ENCODE measurements at places on chromosomes 6 and 20. TPM values are rescaled to one million over a fixed set of nuclear protein-coding genes. Genes with fewer than 3 reads are reported as not detected.
A peak's percentile ranks its signal among the peaks of the same experiment; 100 is the strongest.

SCGN gene
- total RNA-seq = not detected

TEAD3 gene
- 44.8 TPM for total RNA-seq

EYA4 gene
- total RNA-seq = 0.78 TPM

GPR6 gene
- total RNA-seq = not detected

PLEKHG1 gene
- 4.3 TPM for total RNA-seq

CALHM4 gene
- not detected for total RNA-seq

PXT1 gene
- total RNA-seq = not detected

BPIFA1 gene
- not detected for total RNA-seq

MOXD1 gene
- total RNA-seq = 8.0 TPM

GATA5 gene
- not detected for total RNA-seq

ATXN1 gene
- 51.6 TPM for total RNA-seq

PRRT1 gene
- 2.1 TPM for total RNA-seq

DNA sequence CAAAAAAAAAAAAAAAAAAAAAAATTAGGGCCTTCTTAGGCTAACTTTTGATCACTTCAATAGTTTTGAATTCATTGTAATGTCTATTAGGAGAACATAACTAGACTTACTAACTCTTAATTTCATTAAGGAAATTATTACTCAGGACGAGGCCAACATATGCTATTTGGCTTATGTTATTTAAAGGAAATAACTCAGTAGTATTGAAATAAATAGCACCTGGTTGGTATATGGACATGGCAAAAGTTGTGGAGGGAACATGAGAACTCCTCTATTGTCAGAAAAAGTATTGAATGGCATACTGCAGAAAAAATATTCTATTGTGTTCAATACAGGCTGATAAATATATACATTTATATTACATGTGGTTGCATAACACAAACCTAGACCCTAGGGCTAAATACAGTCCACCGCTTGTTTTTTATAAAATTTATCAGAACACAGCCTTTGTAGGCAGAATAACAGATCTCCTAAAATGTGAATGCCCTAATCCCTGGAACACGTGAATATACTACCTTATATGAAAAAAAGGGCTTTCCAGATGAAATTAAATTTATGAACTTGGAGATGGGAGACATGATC is 18.0 kb downstream of the CYP24A1 start:
- no peak for DNase-seq

DNA sequence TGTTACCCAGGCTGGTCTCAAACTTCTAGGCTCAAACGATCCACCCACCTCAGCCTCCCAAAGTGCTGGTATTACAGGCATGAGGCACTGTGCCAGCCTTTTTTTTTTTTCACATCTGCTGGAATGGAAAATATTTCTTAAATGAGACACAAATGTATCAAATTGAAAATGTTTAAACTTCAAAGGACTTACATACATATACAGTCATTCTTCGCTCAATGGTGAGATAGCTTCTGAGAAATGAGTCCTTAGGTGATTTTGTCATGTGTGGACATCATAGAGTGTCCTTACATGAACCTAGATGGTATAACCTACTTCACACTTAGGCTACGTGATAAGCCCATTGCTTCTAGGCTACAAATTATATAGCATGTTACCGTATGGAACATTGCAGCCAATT is 43.1 kb downstream of the MICA start:
- no peak for DNase-seq

DNA sequence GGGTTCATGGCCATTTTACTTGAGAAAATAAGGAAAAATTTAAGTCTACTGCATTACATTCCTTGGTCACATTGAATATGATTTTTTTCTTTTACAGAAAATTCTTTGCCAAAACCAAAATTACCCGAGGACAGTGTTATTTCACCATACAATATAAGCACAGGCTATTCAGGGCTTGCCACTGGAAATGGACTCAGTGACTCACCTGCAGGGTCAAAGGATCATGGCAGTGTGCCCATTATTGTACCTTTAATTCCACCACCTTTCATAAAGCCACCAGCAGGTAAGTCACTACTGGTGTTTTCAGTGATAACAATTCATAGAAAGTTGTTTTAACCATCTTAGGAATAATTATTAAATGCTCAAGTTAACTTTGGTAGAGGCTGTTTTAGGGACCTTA is 16.2 kb downstream of the SOBP start:
- no peak for DNase-seq

DNA sequence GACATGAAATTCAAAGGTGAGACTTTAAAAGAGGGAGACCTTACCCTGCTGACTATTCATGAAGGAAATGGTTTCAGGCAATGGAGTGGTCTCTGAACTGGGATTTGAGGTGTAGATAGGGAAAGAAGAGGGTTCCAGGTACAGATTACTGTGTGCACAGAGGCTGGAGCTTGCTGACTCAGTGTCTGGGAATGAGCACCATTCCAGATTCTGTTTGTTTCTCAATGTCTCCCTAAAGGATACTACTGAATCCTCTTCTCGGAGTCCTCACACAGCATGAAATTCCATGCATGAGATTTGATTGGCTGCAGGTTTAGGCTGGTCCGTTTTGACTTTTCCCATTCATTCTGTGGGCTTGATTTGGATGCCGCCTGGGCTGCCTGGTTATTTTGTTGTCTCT is 49.0 kb downstream of the PPP1R14C start:
- no peak for DNase-seq

DNA sequence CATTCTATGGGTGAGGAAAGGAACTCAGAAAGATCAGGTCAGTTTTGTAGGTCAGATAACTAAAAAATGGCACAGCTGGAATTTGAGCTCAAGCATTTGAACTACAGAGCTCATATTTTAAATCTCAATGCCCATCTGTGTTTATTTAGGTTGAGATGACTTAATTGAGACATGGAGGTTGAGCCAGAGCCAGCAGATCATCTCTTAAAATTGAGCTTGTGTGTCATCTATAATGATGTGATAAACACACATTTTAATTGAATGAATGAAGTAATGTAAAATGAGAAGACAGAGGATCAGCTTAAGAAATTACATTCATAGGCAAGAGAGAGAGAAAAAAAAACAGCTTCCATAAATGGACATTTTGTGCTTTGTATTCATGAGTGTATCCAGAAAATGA is 3.7 kb downstream of the MANEA start:
- no peak for DNase-seq

- DNase-seq = no peak
Observed at GRCh38 chr6:114651611-114652010, 308.8 kb upstream of the HS3ST5 start.

GRCh38 chr6:37134396-37135191 is 35.4 kb upstream of the PIM1 start:
- DNase-seq = no peak

DNA sequence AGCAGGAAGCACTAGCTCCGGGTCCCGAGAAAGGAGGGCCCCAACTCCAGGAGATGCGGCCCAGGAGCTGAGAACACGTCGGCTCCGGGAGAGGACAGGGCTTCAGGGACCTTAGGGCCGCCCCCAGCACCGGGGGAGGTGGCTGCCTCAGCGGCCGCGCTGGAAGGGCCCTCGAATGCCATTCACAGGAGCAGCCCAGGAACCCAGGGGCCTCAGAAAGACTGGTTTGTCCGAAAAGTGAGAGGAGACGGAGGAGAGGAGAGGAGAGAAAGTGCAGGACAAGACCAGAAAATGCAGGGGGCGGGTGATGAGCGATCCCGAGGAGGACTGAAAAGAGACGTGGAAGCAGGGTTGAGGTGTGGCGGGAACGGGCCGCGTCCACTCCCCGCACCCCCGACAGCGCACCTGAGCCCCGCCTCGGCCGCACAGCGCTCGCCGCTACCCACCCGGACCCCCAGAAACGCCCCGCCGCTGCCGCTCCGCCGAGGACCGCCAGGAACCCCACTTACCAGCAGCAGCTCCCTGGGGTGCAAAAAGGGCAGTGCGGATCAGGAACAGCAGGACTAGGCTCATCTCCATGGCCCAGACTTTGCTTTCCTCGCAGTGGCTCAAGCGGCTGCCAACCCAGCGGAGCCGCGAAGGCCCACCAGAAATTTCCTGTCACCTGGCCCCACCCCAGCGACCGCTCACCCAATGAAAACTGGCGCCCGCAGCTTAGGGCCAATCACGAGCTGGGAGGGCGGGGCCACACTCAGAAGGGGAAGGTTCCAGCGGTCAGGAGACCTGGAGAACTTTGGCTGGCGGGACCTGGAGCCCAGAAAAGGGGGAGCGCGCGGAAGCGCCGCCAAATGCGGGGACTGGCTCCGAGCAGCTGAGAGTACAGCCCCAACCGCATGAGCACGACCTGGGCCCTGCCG is 25.4 kb downstream of the HLA-F start:
- peak; percentile 89 for DNase-seq

GRCh38 chr20:12957968-12958367 is 50.8 kb upstream of the SPTLC3 start:
- no peak for DNase-seq

DNA sequence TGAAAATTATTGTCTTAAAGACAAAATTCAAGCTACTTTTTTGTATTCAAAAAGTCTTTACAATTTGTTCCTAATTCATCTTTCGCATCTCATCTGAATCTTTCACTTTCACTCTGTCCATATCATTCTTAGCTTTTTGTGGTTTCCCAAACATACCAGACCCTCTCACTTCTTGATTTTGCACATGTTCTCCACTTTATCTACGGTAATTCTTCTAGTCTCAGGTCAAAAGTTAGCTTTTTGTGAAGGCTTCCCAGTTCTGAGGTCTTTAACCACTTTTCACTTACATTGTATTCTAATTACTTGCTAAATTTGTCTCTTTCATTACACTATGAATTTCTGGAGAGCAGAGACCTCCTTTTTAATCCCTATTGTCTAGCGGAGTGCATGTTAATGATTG is 34.6 kb upstream of the EPHA7 start:
- DNase-seq = no peak

GRCh38 chr6:722077-722524 is 29.2 kb upstream of the EXOC2 start:
- DNase-seq = peak; percentile 89

- no peak for DNase-seq
Observed at GRCh38 chr6:161476711-161477110, 202.8 kb upstream of the AGPAT4 start.

- DNase-seq = peak; percentile 8
Observed at GRCh38 chr20:2747676-2748235, 52.7 kb downstream of the CPXM1 start.

- no peak for DNase-seq
Observed at GRCh38 chr6:118548136-118548535, at the start of gene PLN. Gene PLN (plus strand): TSS chr6:118548296. CDS start chr6:118558922, 10,626 bp downstream.

DNA sequence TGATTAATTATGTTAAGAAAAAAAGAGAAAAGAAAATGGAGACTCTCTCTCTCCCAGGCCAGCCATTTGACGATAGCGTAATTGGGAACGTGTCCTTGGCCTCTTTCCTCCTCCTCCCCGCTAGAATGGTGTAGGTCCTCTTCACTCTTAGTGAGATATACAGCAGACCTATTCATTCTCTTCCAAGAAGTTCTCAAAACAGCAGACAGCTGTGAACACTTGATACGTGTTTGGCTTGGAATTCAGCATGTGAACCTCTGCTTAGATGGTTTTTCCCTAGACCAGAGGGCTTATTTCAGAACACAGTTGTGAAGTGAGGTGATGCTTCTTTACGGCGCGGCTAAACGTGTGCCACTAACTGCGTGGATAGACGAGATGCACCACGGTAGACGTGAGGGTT is 32.6 kb upstream of the TULP4 start:
- no peak for DNase-seq

- no peak for DNase-seq
Observed at GRCh38 chr20:19277381-19277780, 64.9 kb downstream of the SLC24A3 start.

DNA sequence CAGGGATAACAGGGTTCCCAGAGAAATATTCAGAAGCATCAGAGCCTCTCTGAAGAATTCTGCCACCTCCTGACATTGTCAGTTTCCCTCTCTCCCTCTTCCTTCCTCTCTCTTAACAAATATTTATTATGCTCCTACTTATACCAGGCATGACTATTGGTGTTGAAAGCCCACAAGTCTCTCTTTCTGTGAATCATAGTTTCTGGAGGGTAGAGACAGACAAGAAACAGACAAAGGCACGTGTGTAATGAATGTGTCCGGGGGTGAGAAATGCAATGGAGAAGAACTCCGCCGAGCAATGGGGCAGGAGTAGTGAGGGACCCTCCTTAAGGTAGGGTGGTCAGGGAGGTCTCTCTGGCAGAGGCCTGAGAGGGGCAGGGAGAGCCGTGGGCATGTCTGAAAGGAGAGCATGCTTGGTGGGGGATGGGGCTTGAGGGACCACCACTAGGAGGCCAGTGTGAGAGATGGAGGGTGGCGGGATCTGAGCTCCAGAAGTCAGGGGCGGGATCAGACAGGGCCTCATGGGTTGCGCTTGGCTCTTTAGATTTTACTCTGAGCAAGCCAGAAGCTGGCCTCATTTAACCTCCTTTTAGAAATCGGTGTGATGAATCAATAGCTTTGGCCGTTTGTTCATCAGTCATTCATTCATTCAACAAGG is 57.3 kb downstream of the EYA2 start:
- DNase-seq = no peak

GRCh38 chr6:147758303-147758702 is 249.8 kb downstream of the SAMD5 start:
- DNase-seq = no peak

GRCh38 chr6:105824732-105825131 is 261.4 kb upstream of the PRDM1 start:
- DNase-seq = no peak

DNA sequence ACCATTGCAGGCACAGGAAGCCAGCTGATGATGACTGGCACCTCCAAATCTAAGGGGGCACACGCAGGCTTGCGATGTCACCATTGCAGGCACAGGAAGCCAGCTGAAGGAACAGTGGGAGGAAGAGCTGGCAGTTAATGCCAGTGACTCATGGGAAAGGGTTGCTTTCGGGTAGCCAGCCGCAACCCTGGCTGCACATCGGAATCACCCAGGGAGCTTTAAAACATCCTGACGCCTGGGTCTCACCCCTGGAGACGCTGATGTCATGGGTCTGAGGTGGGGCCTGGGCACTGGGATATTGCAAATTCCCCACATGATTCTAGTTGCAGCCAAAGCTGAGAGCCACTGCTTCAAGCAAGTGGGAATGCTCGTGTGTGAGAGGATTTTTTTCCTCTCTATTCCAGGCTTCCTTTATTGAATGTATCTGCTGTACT is 16.1 kb upstream of the CCN6 start:
- DNase-seq = peak; percentile 86

DNA sequence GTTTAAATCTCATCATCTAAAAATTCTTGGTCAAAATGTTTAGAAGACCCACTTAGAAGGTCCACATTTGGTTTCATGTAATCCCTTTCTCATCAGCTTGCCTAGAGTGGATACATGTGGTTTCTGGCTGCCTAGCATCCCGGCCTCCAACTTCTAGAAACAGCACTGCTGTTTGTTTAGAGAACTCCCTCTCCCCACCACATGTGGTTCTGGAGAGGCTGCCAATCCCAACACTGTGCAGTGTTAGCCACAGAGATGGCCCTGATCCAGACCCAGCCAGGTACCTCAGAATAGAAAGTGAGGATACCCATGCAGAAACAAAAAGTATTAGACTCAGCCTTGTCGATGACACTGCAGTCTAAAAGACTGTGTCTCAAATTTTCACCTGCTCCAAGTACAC is 241.8 kb downstream of the BCKDHB start:
- DNase-seq = no peak

All from osteocyte (in vitro differentiated cells).